ENCODE measurements at places on chromosomes 6 and 20.

GRCh38 chr6:6588064-6588923 is at the start of gene LY86:
Gene LY86 (plus strand): TSS chr6:6588720. CDS start chr6:6588735, 15 bp downstream.
- no peak for DNase-seq

DNA sequence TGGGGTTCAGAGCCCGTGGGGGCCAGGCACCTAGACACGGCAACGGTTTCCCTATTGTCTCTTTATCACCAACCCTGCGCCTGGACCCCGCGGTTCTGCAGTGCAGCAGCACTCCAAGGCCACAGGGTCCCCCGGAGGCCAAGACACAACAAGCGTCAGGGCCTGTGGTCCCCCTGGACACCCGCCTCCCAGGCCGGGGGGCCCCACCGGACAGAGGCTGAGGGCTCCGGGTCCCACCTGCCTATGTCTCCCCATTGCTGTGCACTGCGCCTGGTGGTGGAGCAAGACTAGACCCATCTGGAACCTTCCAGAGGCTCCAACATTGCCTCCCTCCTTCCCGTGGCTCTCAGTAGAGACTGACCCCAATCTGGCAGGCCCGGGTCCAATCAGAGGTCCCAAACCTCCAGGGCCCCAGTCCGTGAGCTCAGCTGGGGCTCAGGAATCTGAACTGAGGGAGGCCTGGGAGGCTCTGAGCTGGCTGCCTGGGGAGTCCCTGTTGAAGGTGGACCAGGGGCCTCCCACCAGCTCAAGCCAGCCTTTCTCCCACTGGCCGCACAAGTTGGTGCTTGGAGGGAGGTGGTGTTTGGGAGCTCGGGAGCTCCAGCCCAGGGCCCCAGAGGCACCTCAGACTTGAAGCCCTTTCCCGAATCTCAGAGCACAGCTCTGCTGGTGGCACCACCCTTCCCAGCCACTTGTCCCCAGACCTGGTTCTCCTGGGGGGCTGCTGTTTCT is 8.8 kb downstream of the GATA5 start:
- DNase-seq: no peak

DNA sequence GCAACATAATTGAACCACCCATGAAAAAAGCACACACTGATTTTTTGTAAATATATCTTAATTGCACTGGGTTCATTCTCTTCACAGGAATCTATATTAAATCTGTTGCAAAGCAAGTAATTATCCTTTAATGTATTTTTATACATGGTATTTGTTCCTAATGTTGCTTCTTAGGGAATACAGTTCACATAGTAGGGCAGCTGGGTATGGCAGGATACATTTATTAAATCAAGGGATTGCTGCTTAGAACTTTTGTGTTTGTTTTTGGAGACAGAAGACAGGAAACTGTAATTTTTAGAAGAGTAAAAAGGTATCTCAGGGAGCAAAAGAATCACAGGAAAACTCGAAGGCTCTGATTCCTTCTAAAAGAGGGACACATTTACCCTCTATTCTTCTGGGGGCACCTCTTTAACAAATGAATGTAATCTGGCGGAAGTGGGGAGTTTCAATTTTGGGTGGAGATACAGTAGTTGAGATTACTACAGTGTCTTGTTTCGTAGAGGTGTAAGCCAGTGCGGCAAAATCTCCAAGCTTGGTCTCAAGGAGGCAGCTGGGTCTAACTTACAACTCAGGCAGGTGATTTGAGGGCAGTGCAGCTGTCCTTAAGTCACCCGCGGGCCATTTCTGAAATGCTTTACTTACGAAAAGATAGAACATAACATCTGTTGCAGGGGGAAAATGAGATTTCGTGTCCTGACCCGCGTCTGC is 812 bp upstream of the SMIM13 start:
- DNase-seq: no peak

DNA sequence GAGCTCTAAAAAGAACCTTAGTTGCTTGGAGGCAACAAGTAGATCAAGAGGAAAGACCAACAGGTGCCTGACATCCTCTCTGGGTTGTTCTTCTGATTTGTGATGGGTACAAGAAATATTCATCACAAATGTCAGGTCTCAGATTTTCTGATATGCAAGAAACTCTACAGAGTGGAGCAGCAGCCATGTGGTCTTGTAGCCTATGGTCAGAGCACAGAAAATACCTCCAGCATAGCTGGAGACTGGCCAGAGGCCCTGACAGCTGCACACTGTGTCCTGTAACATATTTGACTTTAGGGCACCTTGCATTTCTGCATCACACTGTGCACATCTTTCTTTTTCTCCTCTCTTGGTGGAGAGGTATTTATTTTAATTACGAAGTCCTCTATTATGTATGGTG is 116.3 kb downstream of the GMPR start:
- no peak for DNase-seq

DNA sequence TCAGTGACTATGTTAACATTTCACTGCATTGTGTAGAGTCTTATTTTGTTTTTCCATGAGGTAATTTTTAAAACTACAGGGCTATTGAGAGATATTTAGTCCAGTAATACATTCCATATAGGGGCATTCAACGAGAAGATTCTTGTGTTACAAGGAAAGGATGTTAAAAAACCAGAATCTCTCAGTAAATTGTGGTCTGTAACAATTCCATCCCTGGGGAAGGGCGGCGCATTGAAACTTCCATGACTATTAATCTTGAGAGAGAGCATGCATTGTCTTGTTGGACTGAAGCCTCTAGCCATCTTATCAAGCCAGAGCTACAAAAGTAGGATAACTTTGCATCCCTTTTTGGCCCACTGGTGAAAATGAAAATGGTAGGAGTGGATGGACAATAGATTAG is 119.7 kb downstream of the BCKDHB start:
- no peak for DNase-seq

DNA sequence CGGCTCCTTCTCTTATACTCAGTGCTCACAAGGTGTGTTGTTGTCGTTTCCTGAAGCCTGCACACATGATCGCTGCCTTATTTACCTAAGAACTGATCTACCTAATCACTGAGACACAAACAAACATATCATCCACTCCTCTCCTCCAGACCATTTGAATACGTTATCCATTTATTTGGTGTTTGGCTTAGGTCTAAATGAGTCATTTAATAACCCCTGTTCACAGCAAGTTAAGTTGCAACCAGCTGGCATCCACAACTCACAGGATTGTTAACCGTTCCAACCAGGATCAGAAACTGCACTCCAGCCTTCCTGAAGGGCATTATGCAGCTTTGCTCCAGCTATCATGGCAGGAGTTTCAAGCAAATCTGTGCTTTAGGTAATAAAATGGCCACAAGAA is 511.1 kb upstream of the MAP3K7 start:
- no peak for DNase-seq

GRCh38 chr6:39850736-39851297 is 58.6 kb downstream of the DAAM2 start:
- DNase-seq: no peak

GRCh38 chr6:128495536-128496333 is 24.7 kb downstream of the PTPRK start:
- DNase-seq: no peak
